ENCODE measurements at places on chromosomes 7 and 10.

DNA sequence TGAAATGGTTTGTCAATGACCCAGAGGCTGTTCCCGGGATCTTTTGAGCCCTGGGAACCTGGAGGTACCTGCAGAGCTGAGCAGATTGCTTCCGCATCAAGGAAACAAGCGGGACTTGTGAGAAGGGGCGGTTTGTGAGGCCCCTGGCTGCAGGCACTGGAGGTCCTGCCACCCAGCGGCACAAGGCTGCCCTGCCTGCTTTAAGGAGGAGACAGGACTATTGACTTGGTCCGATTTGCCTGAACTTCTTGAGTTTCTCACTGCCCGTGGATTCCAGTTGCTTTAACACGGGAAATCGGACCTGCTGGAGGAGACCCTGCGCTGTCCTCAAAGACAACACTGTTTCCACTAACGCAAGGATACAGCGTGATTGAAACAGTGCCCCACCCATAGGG lies 130.1 kb downstream of the DNAJB6 start:
- DNase-seq = no peak

- no peak for DNase-seq
These were observed 193.9 kb upstream of the TCF7L2 start for GRCh38 chr10:112756235-112756527.

- no peak for DNase-seq
These were observed 58.0 kb downstream of the RAMP3 start for GRCh38 chr7:45215601-45216062.

GRCh38 chr7:130966246-130967009 lies 232.4 kb upstream of the KLF14 start:
- no peak for DNase-seq

DNA sequence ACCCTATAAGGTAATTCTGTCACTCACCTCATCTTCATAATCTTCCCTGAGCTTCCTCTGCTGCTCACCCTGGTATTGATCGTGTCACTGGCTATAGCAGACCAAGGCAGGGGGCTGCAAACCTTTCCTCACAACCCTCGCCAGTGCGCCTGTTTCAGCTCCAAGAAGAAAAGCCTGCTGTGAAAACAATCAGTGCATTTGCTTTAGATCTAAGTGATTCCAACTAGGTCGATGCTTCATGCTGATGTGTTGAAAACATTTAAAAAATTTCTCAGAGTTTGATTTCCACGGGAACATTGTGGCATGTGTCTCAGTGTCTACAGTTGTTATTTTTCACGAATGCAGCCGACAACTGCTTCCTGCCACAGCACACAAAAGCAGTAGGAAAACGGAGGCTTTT lies 27.3 kb downstream of the POU6F2 start:
- DNase-seq = no peak

DNA sequence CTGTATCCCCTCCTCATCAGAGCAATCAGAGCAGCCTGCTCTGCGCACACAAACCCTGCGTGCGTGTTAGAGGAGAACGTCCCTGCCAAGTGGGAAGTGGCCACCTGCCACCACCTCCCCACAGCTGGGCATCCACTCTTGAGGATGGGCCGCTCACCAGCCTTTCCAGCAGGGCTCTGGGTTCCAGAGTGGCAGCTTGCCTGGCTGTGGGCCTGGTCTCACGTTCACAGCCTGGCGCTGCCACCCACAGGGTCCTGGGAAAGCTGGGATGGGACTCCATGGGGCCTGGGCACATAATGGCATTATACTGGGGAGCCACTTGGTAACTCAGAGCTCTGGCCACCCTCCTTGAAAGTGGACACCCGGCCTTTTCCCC lies 151.1 kb upstream of the PPP2R2D start:
- no peak for DNase-seq

GRCh38 chr10:14456870-14457266 lies 126.1 kb upstream of the FRMD4A start:
- DNase-seq = no peak

DNA sequence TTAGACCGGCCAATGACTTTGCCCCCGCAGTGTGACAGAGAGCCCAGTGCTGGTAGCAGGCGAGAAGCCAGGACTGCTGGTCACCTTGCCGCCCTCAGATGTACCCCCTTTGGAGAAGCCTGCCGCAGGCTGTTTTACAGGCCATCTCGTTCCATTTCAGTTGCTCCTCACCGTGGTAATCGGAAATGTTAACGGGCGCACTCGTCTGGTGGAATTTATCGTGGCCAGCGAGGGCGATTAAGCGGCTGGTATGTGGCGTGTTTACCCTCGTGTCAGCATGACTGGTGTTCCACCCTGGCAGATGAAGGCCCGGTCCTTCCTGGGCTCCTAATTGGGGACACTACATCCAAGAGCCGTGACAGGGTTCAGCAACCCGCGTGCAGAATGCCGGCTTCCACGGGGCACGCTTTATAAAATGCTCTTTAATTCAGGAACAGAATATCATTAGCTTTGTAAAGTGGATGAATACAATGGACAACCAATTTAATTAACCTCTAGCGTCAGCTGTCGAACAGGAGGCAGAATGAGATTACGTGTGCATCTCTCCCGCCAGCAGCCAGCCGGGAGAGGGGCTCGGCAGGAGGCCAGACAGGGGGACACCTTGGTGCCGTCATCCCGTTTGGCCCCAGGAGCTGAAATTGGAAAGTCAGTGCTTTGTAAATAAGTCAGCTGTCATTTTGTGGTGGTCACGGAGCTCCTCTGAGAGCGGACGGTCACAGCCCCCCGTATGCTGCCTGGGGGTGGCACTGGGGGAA lies 108.3 kb downstream of the NKX6-2 start:
- no peak for DNase-seq

DNA sequence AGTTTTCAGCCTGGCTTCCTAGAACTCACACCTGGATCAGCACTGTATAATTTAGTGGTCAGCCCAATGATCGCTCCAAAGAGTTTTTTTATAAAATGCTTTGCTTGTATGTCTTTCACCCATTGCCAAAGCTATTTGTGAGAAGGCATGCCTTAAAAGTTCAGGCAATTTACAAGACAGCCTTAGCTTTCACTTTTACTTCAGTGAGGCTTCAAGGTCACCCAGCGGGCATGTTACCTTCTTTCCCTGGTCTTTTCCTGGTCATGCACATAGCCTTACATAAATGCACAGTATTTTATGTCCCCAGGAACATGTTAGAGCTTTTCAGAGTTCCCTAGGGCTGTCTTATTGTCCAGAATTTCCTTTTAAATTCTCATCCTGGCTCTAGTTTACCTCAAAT lies 179.9 kb upstream of the TMEM72 start:
- DNase-seq = no peak

DNA sequence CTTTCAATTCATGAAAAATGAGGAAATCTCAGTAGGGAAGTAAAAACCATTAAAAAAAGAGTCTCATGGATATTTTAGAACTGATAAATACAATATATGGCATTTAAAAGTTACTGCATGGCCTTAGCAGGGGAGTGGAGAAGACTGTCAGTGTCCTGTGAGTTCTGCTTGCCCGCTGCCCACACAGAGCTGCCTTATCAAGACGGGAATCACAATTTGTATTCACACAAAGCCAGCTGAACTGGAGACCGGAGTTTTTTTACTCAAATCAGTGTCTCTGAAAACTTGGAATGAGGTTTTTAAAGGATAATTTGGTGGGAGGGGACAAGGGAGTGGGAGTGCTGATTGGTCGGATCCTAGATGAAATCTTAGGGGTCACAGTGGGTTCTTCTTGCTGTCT lies 17.1 kb downstream of the LANCL2 start:
- DNase-seq = no peak

DNA sequence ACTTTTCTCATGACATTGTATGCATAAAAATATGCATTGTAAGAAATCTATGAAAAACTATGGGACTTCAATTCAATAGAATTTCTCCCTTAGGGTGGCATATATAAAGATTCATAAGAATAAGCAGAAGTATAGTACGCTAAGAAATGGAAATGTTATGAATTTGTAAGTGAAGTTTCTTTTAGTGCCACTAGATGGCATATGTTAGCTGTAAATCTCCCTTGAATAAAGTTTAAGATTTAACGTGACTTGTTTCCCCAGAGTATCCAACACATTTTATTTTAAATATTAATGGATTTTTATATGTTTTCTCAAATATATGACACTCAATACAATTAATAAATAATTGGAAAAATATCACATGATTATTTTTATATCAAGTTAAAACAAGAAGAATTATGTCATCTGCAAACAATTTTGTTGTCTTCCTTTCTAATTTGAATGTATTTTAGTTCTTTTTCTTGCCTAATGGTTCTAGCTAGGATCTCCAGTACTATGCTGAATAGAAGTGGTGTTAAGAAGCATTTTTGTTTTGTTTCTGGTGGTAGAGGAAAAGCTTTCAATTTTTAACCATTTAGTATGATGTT lies 287.2 kb downstream of the HGF start:
- DNase-seq = no peak
